Inflammatory macrophage treated with lipopolysaccharide for 4 hours (primary cell): ENCODE measurements at places on chromosomes 5 and 9.

GRCh38 chr5:123512611-123513461 is 859 bp downstream of the CSNK1G3 start:
- peak; percentile 36 for DNase-seq

GRCh38 chr9:17315341-17315740 is 180.5 kb downstream of the CNTLN start:
- no peak for DNase-seq

DNA sequence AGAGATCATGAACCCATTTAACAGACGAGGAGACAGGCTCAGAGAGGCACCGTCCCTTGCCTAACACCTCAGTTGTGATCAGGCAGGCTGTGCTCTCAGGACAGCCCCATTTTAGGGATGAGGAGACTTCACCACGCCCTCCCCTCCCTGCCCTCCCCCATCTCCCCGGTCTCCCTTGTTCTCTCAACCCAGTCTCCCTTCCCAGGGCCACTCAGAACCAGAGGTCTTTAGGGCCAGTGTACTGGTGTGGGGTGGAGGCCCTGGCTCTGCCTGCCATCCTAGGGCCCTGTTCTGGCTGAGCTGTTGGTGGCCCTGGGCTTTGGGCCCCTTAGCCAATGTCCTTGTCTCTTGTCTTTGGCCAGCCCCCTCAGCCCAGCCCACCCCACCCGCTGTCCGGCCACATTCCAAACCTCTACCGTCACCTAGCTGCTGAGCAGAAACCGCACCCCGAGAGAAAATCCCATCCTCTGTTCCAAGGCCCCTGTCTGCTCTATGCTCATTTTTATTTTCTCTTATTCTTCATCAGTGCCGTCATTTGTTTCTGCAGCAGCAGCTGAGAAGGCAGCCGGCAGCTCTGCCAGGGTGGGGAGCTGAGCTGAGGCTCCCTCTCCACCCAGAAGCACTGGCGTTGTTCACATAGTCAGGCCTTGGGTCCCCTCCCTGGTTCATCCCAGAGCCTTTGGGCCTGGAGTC is 33.9 kb downstream of the OLFML2A start:
- DNase-seq, result no peak

DNA sequence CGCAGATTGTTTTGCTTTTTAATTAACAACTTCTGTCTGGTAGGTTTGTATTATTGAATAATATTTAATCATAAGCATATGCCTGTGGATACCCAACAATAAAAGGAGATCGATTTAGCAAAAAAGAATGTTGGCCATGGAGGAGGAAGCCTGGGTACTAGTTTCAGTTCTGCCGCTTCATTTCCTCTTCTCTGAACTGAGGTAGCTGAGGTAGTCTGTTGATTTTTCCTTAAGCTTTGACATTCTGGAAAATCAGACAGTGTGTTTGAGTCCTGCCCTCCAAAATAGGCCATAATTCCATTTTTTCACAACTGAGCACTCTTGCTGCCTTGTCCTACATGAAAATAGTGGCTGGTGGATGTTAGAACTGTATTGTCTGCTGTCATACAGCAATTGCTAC is 6.0 kb upstream of the GPR21 start:
- peak; percentile 11 for DNase-seq

DNA sequence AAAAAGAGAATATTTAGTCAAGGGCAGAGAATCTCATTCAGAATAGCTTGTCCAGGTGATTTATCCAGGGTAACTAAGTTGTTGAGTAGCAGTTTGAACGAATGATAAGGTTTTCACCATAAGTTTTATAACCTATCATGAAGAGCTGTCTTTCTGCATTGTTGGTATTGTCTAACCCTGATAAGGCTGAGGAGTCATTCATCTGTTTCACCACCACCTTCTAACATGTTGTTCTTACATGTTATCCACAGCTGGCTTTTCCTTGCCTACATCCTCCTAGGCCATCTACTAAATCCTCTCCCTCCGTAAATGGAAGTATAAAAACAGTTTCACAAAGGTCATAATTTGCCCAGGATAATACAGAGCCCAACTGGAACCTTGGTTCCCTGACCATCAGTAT is 24.1 kb downstream of the ZNF462 start:
- no peak for DNase-seq

GRCh38 chr5:59732806-59733205 is 160.7 kb downstream of the PDE4D start:
- DNase-seq, result no peak

DNA sequence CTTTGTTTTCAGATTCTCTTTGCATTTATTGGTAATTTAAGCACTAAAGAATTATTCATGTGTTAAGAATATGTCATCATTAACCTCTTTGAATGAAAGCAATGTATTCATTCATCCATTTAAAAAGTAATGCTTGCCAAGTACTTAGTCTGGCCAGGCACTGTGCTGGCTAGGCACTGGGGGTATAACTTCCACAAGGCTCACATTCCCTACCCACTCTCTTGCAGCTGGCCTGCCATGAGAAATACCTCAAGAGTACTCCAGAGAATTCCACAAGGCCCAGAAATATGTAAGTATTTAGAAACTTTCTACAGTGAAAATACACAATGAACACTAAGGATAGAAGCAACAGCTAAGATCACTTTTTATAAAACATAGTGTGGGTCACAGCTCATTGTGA is 25.4 kb downstream of the ZNF300 start:
- no peak for DNase-seq

DNA sequence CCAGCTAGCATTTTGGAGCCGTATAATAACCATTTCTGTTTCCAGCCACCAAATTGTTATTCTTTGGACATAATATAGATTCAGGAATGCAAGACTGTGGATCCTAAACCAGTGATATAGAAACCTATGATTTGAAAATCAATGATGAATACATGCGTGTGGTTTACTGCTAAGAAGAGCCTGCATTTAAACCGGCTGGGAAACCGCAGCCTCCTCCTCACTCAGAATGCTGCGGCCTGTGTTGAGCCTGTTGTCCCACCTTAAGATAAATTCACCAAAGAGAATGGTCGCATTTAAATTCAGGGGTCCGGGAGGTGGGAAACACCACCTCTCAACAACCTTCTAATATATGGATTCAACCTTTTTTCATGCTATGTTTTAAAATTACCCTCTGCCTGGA is 148.0 kb downstream of the MEF2C start:
- no peak for DNase-seq

- DNase-seq, result no peak
Measured at GRCh38 chr5:18141222-18141621, 507.0 kb downstream of the TAF11L14 start.

- DNase-seq, result peak; percentile 23
Measured at GRCh38 chr5:21823588-21823987, 1029.6 kb downstream of the CDH12 start.

DNA sequence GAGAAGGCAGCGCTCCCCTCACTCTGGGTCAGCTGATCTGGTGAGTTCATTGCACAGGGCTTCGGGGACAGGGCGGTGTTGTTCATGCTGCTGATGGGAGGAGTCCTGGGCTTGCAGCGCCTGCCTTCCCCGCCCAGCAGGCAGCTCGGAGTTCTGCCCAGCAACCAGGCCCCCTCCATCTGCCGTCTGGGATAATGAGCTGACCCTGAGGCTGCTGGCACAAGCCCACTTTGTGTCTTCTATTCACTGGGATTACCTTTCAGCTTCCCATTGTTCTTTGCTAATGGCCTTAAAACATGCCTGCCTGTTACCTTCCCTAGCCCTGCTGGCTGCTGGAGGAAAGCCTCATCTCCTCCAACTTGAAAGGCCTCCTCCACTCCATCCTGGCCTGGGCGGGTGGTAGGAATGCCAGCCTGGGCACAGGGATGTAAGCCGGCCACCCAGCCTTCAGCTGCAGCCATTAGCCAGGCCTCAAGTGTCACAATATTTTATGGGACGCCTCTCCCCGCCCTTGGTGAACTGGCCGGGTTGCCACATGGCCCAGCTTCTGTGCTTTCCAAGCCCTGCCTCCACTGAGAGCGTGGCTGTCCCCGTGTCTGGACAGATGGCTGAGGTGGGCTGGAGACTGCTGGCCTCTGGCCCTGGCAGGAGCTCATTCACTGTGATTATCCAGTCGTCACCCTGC is 70.4 kb downstream of the GADD45G start:
- DNase-seq, result no peak

GRCh38 chr5:100424017-100424416 is 111.2 kb upstream of the FAM174A start:
- DNase-seq, result no peak
